ENCODE measurements at places on chromosomes 5 and 9. TPM values are rescaled to one million over a fixed set of nuclear protein-coding genes. Genes with fewer than 3 reads are reported as not detected.

The PTGER4 gene
- total RNA-seq, result 17.1 TPM

The CCNO gene
- 0.22 TPM for total RNA-seq

The SLC36A2 gene
- 30.2 TPM for total RNA-seq

The CTXN3 gene
- not detected for total RNA-seq

The KLHL9 gene
- total RNA-seq, result 26.3 TPM

- no peak for DNase-seq
Observed at GRCh38 chr5:135272311-135272805, 126.7 kb downstream of the MACROH2A1 start.

DNA sequence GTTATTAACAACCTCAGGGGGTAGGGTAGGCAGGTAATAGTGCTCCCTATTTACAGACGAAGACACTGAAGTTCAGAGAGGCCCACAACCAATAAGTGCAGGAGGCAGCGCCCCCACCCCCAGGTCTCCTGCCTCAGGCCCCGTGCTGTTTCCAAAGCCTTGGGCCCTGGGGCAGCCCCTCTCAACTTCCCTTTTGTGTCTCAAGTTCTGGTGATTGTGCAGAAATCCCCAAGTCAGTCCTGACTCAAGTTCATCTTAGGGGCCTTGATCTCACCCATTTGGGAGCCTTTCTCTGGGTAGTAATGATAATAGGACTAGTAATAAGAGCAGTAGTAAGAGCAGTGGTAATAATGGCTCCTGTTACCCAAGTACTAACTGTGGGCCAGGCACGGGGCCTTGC lies 35.5 kb upstream of the ASS1 start:
- no peak for DNase-seq

GRCh38 chr9:73714294-73714693 lies 562.6 kb downstream of the ANXA1 start:
- DNase-seq, result no peak

- DNase-seq, result no peak
Observed at GRCh38 chr5:12023614-12024241, 119.5 kb upstream of the CTNND2 start.

GRCh38 chr9:35695943-35696401 lies 6.2 kb upstream of the TPM2 start:
- no peak for DNase-seq

DNA sequence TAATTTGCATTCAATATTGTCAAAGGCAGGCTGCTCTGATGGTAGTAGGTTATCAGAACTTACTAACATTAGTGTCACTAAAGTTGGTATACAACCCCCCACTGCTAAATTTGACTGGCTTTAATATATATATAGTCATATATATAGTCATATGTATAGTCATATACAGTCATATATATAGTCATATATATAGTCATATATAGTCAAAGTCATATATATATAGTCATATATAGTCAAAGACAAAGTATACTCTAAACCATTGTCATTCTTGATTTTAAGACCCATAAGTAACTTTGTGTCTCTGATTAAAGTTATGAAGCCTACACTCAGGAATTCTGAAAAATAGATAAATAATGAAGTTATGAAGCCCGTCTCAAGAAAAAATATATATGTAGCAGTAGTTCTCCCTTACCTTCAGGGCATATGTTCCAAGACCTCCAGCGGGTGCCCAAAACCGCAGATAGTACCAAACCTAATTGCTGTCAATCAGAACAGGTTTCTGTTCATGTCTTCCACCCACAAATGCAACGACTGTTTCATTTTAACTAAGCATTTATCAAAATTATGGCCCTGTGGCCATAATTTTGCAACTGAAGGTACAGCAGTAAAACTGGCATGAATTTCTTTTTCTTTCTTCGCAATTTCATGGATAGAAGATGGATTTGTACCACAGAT lies 40.1 kb downstream of the TRPM6 start:
- DNase-seq, result no peak

DNA sequence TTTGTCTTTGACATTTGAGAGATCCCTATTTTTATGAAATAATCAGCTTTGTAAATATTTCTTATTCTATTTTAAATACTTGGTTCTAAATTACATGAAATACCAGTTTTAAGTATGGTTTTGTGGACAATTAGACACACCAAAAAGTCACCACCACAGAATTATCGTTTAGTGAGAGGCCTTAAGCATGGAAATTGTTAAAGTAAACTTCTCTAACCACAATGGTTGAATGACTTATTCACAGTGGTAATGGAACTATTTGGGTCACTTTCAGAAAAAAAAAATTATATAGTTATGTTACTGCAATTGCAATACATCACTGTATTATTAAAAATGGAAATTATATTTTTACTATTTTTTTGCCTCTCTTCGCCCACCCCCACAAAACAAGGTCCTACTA lies 1252.5 kb downstream of the EFNA5 start:
- no peak for DNase-seq
